HL-60 (cell line): ENCODE measurements at places on chromosomes 6 and 20.

GRCh38 chr6:2183246-2183645 lies 62.2 kb downstream of the GMDS start:
- DNase-seq = no peak

GRCh38 chr6:53517021-53517420 lies 27.9 kb downstream of the GCLC start:
- no peak for DNase-seq

GRCh38 chr20:24971376-24972101 lies 21.0 kb downstream of the APMAP start:
- DNase-seq = no peak

DNA sequence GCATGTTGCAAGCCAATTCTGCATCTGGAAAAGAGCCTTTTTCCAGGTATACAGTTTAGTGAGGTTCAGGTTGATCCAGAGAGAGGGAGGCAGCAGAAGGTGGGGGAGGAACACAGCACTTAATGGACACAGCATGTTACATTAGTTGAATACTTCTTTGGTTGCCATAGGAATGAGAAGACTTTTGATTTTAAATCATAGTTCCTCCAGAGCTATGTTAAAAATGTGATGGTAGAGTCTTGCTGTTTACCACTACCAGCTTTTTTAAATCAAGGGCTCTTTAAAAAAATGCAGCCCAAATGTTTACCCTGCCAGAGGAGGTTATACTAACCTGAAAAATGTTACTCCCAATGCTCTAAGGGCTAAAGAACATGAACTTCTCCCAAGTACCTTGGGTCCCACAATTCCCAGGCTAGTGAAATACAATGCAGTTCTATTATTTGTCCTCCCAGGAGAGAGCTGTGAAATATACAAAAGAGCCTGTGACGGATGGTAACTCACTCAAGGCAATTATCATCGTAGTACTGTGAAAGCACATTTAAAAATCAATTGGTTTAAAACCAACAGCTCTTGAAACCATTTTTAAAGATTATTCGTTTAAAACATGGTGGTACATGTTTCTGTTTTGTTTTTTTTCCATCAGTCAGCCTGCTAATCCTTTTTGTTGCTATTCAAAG lies 6.9 kb upstream of the PHACTR1 start:
- DNase-seq = no peak

GRCh38 chr6:42629845-42630244 lies 66.0 kb downstream of the UBR2 start:
- DNase-seq = peak; percentile 31

GRCh38 chr6:168196385-168196860 lies 117.4 kb upstream of the FRMD1 start:
- no peak for DNase-seq

DNA sequence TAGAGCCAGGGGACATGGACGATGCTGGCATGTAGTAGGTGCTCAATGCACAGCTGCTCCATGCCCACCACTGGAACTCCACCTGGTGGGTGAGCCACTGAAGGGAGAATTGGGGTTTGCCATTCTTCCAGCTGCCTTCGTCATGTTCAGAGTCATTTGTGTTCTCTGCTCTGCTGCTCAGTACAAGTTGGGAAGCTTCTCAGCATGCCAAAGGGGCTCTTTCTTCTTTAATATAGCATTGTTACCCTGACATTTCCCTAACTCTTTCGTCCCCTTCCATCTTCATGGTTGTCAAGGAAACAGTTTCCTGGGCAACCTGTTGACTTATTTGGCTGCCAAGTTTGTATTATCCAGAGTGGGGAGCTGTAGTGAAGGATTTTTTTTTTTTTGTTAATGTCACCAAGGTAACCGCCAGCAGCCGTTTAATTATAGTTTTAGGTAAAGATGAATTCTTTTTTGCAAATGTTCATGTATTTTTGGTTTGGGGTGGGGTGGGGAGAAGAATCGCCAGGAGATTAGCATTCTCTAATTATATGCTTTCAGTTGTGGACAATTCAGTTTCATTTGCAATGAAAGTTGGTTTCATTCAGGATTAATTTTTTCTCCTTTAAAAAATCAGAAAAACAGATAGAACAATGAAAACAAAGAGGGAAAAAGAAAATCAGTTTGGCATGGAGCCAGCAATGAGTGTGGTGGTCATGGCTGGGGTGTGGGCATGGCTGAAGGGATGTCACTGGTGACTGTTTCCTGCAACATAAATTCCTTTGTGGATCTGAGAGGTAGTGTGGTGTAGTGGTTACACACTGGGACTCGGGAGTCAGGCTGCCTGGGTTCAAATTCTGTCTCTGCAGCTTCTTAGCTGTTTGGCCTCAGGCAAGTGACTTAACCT lies 73.0 kb upstream of the KCNG1 start:
- DNase-seq = no peak

- no peak for DNase-seq
These were observed 23.5 kb downstream of the CARMIL1 start for GRCh38 chr6:25302677-25303128.

DNA sequence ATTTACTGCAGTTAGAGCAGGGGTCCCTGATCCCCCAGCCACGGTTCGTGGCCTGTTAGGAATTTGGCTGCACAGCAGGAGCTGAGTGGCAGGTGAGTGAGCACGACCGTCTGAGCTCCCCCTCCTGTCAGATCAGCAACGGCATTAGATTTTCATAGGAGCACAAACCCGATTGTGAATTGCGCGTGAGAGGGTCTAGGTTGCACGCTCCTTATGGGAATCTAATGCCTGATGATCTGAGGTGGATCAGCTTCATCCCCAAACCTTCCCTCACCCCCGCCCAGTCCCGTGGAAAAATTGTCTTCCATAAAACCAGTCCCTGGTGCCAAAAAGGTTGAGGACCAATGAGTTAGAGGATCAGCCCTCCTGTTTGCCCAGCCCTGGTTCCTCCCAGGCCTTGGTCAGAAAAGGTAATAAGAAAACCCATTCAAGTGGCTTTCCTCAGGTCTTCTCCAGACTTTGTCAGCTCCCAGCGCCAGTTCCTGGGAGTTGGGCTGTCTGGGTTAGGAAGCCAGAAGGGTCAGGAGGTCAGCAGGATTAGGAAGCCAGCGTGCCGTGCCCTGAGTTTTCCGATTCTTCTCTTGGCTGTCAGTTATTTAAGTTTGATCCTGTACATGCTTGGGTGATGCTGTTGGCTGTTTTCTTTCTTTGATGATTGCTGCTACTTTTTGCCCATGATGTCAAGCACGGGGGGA lies 139.9 kb upstream of the PMEPA1 start:
- no peak for DNase-seq

DNA sequence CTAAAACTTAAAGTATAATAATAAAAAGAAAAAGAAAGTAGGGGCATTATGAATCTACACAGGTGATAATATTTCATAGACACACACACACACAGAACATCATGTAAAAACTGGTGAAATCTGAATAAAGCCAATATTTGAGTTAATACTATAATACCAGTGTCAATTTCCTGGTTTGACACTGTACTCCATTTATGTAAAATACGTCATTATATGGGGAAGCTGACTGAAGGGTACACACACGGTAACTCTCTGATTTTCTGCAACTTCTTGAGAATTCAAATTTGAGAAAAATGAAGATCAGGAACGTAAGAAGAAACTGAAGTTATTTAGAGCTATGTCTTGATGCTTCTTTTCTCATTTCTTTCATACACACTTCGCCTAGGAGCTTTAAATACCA lies 36.2 kb downstream of the PFDN4 start:
- no peak for DNase-seq

DNA sequence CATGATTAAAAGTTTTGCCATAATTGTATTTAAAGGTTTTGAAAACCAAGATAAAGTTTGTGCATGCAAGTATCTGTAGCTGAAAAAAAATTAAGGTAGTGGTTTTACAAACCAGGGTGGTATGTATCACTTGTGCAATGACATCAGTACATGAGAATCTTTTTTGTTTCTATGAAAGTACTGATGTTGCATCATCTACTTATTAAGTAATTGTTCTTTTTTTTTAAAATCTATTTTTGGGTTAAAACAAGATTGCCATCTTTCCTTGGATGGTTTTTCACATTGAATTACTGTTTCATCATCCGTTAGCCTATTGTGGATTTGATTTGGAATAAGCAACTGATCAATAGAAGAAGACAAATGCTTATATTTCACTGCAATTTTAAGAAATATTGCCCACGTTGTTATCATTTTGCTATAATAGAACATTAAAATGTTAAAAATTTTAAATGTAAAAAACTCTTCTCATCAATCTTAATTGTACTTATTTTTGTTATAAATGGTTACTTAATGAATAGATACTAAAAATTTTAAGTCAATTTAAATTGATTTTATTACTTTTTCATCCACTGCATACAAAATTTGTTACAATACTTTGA lies 39.8 kb upstream of the TAGAP start:
- no peak for DNase-seq

GRCh38 chr6:24905483-24905882 lies 30.3 kb downstream of the RIPOR2 start:
- DNase-seq = no peak

DNA sequence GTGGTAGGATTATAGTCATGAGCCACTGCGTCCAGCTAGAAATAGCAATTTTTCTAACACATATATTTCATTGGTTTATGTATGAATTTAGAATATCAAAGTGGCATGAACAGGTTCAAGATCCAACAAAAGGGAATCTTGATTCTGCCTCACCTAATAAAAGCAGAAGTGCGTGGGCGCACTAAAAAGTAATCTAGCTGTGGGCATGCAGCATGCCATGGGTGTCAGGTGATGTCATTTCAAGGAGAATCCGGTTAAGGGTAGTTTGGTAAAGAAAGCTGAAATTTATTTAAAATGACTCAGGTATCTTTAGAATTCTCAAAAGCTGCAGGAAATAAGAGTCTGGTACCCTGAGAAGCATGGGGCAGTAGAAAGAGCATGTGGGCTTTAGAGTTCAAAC lies 17.6 kb downstream of the LRRN4 start:
- no peak for DNase-seq

DNA sequence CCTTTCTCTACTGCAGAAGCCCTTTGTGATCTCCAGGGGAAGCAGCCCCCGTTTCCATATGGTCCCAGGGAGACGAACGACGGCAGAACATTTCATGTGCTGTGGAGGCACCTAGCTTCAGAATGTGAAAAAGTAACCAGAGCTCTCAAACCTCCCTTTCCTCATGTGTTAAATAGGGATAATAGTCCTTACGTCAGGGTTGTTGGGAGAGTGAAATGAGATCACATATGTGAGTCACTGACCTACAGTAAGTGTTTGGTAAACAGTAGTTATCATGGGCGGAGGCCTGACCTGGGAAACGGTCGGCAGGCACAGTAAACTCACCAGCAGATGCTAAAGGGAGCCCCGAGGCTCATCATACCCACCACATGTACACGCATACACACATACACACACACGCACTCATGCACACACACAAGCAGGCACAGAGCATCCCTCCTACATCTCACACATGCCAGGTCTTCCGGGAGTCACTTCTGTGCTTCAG lies 89.7 kb downstream of the LY86 start:
- DNase-seq = no peak

GRCh38 chr20:15056246-15056645 lies 718.8 kb upstream of the FLRT3 start:
- DNase-seq = no peak

DNA sequence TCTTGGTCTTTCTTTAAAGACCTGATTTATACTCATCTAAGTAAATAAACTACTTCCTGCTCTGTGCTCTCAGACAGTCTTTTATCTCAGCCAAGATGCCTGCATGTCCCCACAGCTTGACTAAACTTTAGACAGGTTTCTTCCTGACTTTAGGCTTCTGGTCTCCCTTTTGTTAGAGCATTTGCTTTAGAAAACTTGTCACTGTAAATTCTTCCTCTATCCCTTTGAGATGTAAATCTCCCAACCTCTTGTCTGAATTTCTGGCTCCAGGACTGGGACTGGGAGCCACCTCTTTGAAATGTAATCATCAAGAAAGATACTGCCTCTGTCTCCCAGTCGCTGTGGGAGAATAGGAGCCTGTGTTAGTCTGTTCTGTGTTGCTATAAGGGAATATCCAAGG lies 739.9 kb downstream of the C6orf118 start:
- no peak for DNase-seq

- no peak for DNase-seq
These were observed 40.3 kb downstream of the SEC63 start for GRCh38 chr6:107917451-107918375.

- no peak for DNase-seq
These were observed at the start of gene PPP1R14C for GRCh38 chr6:150142670-150143515. TSS of gene PPP1R14C (plus strand) at chr6:150143044. CDS start at chr6:150143193, 149 bp downstream.

- DNase-seq = no peak
These were observed 186.4 kb downstream of the SASH1 start for GRCh38 chr6:148529010-148529409.

GRCh38 chr20:2749951-2750490 lies 50.4 kb downstream of the CPXM1 start:
- DNase-seq = no peak

DNA sequence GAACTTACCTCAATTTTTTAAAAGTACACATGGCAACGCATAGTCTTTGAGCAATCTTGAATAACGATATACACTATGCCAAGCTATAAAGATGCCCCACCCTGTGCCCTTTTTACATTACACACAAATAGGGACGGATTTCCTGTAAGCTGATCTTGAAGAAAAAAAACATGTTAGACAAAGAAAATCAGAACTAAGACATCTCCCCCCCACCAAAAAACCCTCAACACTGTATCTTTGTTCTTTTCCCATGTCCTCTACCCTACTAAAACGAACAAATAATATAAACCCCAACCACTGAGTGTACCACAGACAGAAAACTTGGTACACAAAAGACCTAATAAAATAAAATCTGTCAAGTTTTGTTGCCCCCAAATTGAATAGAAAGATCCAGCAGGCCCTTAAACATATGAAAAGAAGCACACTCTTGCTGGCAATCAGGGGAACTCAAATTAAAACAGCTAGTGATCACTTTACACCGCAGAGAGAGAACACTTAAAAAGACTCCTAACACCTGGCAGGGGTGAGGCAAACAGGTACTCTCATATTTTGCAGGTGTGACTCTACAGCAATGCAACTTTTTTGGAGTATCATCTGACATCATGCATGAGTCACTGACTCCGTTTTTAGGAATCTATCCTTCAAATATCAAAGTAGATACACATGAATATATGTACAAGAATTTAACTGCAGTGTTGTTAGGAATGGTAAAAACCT lies 29.6 kb downstream of the BACH2 start:
- DNase-seq = no peak

DNA sequence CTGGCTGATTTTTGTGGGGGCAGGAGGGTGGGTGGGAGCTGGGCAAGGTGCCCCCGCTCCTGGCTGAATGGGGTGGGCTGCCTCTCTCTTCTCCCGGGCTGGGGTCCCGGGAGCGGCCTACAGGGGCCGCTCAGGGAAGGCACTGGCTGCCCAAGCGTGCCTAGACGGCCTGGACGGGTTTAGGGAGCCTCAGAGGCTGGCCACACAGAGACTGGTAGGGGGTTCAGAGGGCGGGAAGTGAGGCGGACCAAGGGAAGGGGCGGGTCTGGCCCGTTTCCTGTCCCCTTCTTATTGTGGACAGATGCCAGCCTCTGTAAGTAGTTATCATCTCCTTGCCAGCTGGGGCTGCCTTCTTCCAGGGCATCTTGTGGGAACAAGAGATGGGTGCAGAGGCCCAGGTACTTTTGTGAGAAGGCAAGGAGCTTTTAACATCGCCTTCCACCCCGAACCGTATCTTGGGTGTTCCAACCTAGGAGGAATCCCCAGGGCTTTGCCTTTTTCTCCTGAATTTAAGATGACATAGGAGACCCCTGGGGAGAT lies 437 bp downstream of the CD40 start:
- no peak for DNase-seq

- no peak for DNase-seq
These were observed 158.3 kb downstream of the FRK start for GRCh38 chr6:115902436-115902835.

- DNase-seq = no peak
These were observed 1.4 kb downstream of the PLCB4 start for GRCh38 chr20:9070304-9070703.
